ENCODE measurements at places on chromosomes 11 and 22. TPM values are rescaled to one million over a fixed set of nuclear protein-coding genes. Genes with fewer than 3 reads are reported as not detected.

GRCh38 chr11:66589996-66590675, 2.7 kb downstream of the CCDC87 start:
- peaks cover 20% of the 10 kb centered on the region for H3K4me1 ChIP-seq
- no peaks in the 10 kb centered on the region for H3K27me3 ChIP-seq
- H3K36me3 ChIP-seq = peaks cover 4% of the 10 kb centered on the region
- DNase-seq = no peak
- H3K4me3 ChIP-seq = peak overlapping the region; percentile 15
- no peak overlapping the region for H3K27ac ChIP-seq

The MMP27 gene
- total RNA-seq = not detected

DNA sequence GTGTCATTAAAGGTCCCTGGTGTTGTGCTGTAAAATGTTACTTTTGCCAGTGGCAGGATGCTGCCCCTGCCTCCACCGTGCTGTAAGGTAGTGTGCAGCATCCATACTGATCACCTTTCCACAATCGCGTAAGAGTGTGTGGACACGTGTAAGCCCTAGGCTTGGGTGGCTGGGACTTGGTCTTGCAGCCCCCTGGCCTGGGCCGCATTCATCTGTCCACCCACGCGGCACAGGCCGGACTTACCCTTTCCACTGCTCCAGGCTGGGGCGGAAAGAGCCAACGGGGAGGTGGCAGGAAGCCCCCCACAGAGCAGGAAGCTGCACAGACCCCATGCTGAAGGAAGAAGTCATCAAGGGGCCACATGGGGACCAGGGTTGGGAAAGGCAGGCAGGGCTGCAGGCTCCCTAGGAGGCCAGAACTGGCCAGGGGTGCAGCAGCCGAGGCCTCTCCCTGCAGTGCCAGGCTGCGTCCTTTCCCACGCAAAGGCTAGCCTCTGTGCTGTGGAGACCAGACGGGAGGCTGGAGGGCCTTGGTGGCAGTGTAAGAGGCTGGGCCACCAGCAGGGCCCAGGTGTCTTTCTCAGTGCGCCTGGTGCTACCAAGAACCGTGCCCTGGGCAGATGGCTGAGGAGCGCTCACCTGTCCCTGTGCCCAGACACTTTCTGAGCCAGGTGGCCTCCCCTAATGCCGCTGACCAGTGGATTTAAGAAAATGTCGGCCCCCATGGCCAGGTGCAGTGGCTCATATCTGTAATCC, 11.7 kb upstream of the TMEM191C start:
- H3K27me3 ChIP-seq = no peaks in the 10 kb centered on the region
- no peaks in the 10 kb centered on the region for H3K36me3 ChIP-seq
- H3K27ac ChIP-seq = no peak overlapping the region

The TMEM258 gene
- total RNA-seq = 162 TPM

- DNase-seq = no peak
- no peak overlapping the region for H3K27ac ChIP-seq
- H3K4me3 ChIP-seq = no peak overlapping the region
- peaks cover 12% of the 10 kb centered on the region for H3K4me1 ChIP-seq
Measured at GRCh38 chr22:38190581-38190980, 9.0 kb upstream of the PLA2G6 start.

DNA sequence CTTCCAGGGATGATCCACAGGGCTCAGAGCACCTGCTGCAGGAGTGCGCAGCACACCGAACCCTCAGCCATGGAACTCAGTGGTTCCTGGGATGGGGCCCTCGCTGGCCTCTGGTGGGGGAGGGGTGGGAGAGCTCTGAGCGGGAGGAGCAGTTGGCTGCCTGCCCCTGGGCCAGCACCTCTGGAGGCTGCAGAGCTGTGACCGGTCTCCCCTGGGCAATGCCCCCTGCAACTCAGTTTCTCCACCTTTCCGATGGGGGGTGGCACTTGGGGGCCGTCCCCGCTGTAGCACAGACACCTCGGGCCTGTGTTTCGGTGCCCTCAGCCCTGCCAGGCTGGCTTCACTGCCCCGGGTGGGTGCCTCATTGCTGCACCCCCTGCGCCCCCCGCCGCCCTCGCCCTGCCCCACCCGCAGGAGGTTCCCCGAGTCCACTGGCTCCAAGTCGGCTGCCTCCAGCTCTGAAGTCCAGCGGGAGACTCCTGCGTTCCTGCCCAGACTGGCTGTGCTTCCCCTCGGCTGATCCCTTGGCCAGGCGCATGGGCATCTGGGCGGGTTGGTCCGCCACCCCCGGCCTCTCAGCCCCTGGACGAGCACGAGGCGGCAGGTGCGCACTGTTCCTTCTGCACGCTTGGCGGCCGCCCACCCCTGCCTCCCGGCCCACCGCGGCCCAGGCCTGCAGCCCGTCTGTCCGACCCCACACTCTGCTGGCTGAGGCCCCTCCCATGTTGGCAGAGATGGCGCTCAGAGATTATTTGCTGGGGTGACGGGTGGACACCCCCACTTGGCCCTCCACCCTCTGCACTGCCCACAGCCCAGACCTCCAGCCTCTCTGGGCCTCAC, 1.8 kb downstream of the MUC6 start:
- no peaks in the 10 kb centered on the region for H3K27me3 ChIP-seq
- no peak overlapping the region for H3K27ac ChIP-seq
- no peaks in the 10 kb centered on the region for H3K4me1 ChIP-seq

- no peak overlapping the region for H3K4me3 ChIP-seq
- no peak for DNase-seq
- H3K27ac ChIP-seq = no peak overlapping the region
- no peaks in the 10 kb centered on the region for H3K4me1 ChIP-seq
- H3K36me3 ChIP-seq = no peaks in the 10 kb centered on the region
Measured at GRCh38 chr11:104891135-104891534, 7.1 kb downstream of the CASP12 start.

DNA sequence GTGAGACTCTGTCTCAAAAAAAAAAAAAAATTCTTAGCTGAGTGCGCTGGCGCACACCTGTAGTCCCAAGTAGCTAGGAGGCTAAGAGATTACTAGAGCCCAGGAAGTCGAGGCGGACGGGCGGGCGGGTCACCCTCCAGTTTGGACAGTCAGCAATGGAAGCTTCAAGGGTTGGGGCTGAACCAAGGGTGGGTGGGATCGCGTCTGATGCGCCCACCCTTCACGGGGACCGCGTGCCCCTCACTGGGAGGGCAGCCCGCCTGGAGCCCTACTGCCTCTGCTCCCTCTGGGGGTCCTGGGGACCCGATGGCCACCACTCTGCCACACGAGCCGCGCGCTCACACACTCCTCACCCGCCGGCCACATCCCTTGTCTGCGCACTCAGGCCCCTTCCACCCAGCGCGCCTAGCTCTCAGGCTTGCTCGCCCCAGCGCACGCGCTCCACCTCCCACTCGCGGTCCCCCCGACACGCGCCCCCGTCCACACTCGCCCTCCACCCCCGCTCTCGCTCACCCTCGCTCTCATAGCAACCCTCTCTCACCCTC, 494 bp downstream of the CHID1 start:
- H3K27ac ChIP-seq = no peak overlapping the region
- DNase-seq = no peak
- H3K4me3 ChIP-seq = peak overlapping the region; percentile 88
- no peaks in the 10 kb centered on the region for H3K36me3 ChIP-seq
- no peaks in the 10 kb centered on the region for H3K27me3 ChIP-seq

Measured in neural crest cell (in vitro differentiated cells).